Mammary epithelial cell (primary cell): ENCODE measurements at places on chromosomes 12 and 14. TPM values are rescaled to one million over a fixed set of nuclear protein-coding genes. Genes with fewer than 3 reads are reported as not detected.

Gene P2RX2
- not detected for polyA plus RNA-seq

GRCh38 chr14:92905667-92906066 lies 17.3 kb upstream of the CHGA start:
- DNase-seq: no peak

GRCh38 chr12:63814146-63814772 lies 30.2 kb upstream of the SRGAP1 start:
- no peak for DNase-seq

DNA sequence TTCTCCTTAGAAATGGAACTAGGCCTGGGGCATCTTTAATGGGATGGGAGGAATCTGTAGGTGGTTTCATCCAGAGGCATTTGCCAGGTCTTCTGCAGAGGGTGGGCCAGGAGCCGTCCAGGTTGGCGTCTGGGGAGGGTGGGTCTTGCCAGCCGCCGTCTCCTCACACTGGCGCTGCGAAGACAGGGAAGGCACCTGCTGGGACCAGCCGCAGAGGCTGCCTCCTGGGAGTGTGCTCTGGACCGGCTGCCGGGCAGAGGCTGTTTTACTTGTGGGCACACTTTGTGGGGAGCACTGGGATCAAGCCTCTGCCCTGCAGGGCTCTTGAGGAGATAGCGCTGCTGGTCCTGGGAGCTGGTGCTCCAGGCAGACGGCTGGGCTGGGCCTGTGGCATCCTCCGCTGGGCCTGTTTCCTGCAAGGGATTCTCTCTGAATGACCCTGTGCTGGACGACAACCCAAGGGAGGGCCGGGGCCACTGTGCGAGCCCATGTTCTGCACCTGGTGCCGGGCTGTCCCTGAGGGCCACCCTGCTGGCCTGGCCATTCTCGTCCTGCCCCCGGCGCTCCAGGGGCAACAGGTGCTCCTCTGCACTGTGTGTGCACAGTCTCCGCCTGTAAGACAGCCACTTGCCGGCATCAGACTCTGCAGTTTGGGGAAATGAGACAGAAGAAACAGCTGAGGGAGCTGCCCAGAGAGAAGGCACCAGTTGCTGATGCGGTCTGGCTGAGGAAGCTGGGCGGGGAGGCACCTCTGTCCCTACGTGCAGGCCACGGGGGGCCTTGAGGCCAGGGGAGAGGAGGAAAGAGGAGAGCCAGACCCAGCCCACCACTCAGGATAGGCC lies 10.0 kb upstream of the TEX22 start:
- no peak for DNase-seq

DNA sequence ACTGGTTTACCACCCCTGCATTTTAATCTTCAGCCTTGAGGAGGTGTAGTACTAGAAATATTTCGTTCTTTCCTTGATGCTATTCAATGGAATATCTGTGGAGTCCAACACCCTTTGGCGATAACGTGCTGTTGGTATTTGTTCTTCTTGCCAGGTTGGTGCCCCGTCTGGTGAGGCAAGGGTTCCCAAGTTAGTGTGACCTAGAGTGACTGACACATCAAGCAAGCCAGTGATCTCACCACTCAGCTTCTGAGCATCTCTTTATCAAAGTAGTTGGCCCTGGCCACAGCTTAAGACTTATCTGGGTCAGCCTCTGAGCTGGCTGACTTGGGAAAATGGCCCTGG lies 60.2 kb downstream of the PLXNC1 start:
- no peak for DNase-seq

DNA sequence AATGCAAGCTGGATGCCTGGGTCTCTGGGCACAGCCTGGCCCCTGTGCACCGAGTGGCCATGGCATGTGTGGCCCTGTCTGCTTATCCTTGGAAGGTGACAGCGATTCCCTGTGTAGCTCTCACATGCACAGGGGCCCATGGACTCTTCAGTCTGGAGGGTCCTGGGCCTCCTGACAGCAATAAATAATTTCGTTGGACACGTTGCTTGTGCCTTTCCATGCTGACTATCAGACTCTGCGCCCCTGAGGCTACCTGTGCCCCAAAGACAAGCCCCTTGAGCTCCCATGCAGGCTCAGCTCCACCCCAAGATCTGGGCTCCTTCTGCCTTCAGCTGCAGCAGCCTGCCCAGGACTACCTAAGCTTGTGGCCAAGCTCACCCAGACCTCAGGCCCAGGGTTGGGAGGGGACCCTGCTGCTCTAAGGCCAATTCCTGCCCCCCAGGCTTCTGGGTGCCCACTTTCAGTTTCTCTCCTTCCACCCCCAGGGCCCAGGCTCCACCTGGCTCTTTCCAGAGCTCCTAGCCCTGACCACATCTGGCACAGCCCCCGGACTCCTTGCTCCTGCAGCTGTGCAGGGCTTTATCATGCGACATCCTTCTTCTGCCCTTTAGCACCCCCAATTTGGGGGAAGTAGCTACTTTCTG lies 11.8 kb downstream of the SERPINA3 start:
- DNase-seq: no peak

- DNase-seq: no peak
These were observed 42.9 kb downstream of the ARID4A start for GRCh38 chr14:58341152-58341748.
